IMR-90 (cell line): ENCODE measurements at places on chromosomes 7 and 10. TPM values are rescaled to one million over a fixed set of nuclear protein-coding genes. Genes with fewer than 3 reads are reported as not detected.

DNA sequence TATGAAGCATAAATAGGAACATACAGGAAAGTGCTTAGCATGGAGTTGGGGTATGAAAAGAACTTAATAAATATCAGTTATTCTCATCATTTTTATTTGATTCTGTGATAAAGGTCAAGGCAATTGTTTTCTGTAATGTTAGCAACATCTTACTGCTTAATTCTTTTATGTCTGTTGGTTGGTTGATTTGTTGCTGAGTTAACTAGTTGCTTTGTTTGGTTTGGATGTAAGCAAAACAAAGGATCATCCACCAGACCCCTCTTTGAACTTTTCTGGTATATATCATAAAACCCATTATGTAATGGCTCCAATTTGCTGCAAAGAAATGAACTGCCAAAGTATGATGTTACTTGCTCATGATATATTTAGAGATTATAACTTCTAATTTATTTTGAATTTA lies 44.5 kb downstream of the CH25H start:
- H3K27me3 ChIP-seq: peaks cover 7% of the 10 kb centered on the region; the same call in 1 of the 2 replicates
- DNase-seq: no peak
- no peak overlapping the region for H3K27ac ChIP-seq
- no peaks in the 10 kb centered on the region; the same call in 1 of the 2 replicates for H3K4me1 ChIP-seq

The SRGN gene
- 41.4 and 46.4 TPM in 2 replicates for total RNA-seq

DNA sequence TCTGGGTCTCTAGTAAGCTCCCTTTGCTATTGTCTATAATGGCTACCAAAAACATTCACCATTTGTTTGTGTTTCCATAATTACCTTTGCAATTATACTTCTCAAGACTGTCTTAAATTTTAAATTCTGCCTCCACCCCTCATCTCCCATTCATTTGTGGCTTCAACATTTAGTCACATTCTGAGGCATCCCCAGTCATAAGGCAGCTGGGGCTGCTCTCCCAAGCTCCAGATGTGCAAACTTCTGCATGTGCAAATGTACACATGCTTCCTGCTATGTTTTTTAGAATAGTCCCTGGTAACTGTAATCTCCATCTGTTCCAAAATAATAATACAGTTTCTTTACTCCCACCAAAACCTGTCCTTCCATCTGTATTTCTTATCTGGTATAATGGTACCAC lies 97.3 kb downstream of the CDK6 start:
- no peak for DNase-seq
- H3K4me1 ChIP-seq: peaks cover 15% of the 10 kb centered on the region
- no peak overlapping the region for H3K4me3 ChIP-seq
- H3K36me3 ChIP-seq: peaks cover 3% of the 10 kb centered on the region
- no peak overlapping the region for H3K27ac ChIP-seq

The MPP7 gene
- 1.4 TPM in 2 replicates for total RNA-seq

DNA sequence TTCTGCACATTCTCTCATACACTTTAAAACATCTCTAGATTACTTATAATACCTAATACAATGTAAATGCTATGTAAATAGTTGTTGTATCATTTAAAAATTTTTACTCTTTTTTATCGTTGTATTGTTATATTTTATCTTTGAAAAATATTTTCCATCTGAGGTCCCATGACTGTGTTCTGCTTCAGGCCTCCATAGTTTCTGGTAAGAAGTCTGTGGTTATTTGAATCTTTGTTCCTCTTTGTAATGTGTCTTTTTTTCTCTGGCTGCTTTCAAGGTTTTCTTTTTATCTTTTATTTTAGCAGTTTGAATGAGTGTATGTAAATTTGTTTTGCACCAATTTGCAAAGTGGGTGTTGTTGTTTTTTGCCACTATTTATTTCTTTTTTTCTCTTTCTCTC lies 263.1 kb downstream of the RPS24 start:
- H3K4me3 ChIP-seq: no peak overlapping the region
- DNase-seq: no peak
- no peaks in the 10 kb centered on the region for H3K36me3 ChIP-seq
- H3K27ac ChIP-seq: no peak overlapping the region
- peaks cover 6% of the 10 kb centered on the region; the same call in 1 of the 2 replicates for H3K4me1 ChIP-seq

DNA sequence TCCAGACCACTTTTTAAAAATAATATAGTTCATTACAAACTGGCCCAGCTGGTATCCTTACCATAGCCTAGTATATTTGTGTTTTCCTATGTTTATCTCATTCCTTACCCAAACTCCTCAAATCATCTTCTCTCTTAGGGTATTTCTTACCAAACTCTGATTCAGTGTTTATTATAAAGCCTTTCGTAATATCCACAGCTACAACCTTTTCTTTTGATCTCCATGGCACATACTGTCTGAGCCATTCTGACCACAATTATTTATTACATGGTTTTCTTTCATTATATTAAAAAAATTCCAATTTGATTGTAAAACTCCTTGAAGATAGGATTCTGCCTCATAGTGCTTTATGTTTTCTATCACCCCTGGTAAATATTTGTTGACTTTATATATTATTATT lies 94.2 kb downstream of the LRMDA start:
- no peaks in the 10 kb centered on the region for H3K36me3 ChIP-seq
- H3K4me1 ChIP-seq: peaks cover 1% of the 10 kb centered on the region; the same call in 1 of the 2 replicates
- DNase-seq: no peak
- H3K27ac ChIP-seq: no peak overlapping the region
- H3K4me3 ChIP-seq: no peak overlapping the region

DNA sequence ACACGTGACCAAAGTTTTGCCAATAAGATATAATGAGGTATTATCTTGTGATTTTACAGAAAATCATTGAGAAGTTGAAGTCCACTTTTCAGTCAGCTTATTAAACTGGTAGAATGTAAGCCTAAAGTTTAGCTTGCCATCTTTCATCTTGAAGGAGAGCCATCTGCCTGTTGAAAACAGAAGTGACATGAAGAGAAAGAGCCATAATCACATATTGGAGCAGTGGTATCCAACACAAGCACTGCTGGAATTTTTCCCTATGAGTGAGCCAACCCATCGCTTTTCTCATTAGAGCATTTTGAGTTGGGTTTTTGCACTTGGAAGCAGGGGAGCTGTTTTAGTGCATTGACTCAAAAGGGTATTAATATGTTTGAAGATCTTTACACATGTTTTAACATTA lies 117.6 kb upstream of the FERD3L start:
- no peak overlapping the region for H3K4me3 ChIP-seq
- no peaks in the 10 kb centered on the region for H3K27me3 ChIP-seq
- H3K27ac ChIP-seq: no peak overlapping the region
- no peak for DNase-seq
- no peaks in the 10 kb centered on the region for H3K36me3 ChIP-seq

The RBP4 gene
- not detected in 2 replicates for total RNA-seq
